Psoas muscle (tissue), 8 donors: ENCODE measurements at places on chromosomes 11 and 22.

DNA sequence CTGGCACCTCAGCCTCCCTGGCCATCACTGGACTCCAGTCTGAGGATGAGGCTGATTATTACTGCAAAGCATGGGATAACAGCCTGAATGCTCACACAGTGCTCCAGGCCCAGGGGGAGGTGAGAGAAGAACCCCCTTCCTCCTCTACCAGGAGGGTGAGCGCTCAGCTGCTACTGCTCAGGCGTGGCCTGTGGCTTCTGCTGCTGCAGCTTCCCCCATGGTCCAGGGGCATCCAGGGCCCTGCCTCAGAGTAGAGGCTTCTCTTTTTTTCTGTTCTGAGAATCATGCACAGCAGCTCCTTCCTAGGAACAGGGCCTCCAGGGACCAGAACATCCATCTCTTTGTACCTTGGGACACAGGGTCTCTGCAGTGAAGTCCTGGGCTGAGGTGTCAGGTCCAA is 83.1 kb downstream of the VPREB1 start:
- no peak for DNase-seq

GRCh38 chr11:97218011-97218410 is 828.2 kb downstream of the JRKL start:
- DNase-seq: no peak

- DNase-seq: no peak
Measured at GRCh38 chr22:46775850-46776826, 13.7 kb downstream of the TBC1D22A start.

GRCh38 chr11:10441652-10442503 is 13.2 kb upstream of the AMPD3 start:
- DNase-seq: no peak

DNA sequence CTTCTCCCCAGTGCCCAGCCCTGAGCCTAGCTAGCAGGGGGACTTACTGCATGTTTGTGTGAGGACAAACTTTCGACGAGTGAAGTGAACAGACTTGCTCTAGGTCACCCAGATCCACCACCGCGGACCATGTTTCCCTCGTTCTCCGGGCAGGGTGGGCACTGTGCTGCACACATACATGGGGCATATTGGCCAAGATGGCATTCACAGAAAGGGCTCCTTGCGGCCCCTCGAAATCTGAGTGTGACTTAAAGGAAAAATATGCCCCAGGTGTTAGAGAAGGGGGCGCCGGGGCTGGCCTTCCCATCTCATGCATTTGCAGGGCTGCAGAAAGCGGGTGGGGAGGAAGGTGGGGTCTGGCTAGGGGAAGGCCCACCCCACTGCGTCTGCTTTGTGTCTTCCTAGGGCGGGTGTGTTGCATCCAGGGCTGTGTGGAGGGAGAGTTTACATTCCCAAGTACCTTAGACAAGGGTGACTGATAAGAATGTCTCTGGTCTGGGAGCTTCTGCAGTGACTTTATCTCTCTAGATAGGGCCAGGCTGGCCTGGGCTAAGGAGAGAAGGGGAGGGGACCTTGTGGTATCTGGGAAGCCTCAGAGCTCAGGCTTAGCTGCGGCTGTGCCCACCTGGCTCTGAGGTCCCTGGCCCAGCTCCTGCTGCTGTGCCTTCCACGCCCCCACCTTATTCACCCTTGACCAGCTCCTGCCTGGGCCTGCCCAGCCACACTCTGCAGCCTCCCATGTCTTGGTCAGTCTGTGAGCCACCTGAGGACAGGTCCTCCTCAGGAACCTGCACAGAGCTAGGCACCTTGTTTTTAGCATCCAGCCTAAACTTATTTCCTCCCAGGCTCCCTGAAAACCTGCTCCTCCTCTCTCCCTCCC is 45.8 kb downstream of the LRRC32 start:
- DNase-seq: no peak

- no peak for DNase-seq
Measured at GRCh38 chr11:71266114-71266833, 13.9 kb upstream of the SHANK2 start.

GRCh38 chr11:65649656-65650546 is 12.0 kb downstream of the SIPA1 start:
- peak; percentile 51 for DNase-seq

- no peak for DNase-seq
Measured at GRCh38 chr11:119195680-119196079, 10.4 kb downstream of the NHERF4 start.

DNA sequence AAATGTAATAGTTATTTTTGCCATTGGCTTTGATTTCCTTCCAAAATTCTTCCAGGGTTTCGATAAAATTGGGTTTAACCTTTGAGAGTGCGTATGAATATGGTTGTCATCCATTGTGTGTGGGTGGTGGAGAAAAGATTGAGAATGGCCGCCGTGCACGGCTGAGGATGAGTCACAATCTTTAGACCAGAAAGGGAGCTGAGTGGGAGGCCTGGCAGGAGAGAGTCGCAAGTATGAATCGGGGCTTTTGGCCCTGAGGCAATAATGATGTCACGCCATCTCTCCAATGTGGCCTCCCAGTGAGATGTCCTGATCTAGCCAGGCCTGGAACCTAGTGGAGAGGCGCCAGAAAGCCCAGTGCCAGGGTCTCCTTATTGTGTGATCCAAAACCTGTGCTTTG is 33.1 kb upstream of the SMPD1 start:
- DNase-seq: peak; percentile 69
